ENCODE measurements at places on chromosomes 4 and X.

GRCh38 chr4:95290702-95291101 lies 258.1 kb downstream of the UNC5C start:
- DNase-seq: no peak

- no peak for DNase-seq
Observed at GRCh38 chr4:74111990-74112389, 13.0 kb upstream of the CXCL2 start.

- DNase-seq: no peak
Observed at GRCh38 chrX:25389266-25389665, 373.5 kb upstream of the ARX start.

DNA sequence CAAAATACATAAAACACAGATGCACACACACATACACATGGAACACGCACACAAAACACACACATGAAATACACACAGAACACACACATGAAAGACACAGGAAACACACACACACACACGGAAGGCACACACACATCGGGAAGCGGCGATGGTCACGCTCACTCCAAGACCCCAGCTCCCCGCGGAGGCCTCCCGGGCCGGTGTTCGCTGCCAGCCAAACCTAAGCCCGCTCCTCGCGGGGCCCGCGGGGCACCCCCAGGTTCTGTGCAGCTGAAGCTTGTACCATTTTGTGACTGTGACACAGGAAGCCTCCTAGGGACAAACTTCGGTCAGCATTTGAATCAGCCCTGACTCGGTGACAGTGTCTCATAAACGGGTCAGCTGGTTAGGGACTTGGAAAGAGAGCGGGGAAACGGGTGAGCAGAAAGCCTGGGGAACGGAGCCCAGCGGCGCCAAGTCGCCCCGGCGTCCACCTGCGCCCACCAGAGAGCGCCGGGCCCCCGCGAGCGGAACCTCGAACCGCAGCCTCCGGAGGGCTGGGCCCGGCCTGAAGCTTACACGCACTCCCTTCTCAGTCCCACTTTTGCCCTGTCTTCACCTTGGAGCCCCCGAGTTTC lies 32.1 kb downstream of the F11 start:
- no peak for DNase-seq

DNA sequence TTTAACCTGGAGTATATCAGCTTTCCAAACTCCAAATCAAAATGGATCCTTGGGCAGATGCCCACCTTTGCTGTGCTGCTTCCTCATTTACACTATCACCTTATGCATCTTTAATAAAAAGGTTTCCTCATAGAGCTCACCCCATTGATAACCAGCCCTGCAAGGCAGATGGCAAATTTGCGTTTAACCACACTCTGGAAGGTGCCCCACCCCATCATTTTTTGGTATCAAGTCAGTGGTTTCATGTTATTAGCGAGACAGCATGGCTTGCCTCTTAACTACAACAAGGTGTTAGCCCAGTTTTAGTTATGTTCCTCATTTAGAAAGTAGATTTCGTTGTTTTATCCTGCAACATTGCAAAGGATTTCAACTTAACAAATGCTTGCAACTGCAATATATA lies 214.0 kb upstream of the WDFY3 start:
- DNase-seq: no peak

DNA sequence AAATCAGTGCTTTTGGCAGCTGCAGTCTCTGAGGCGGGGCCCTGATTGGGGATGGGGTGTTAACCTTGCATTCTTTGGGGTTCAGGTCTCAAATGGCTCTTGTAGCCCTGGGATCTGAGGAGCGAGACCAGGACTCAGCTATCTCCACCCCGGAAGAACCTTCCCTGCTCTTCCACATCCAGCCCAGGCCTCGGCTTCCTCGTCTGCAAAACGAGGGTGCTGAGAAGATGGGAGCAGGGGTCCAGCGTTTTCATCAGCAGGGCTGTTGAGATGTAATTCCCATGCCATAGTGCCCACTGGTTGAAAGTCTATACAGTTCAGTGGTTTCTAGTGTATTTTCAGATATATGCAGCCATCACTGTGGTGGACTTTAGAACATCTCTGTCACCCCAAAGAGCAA lies 34.6 kb upstream of the WFS1 start:
- no peak for DNase-seq

- no peak for DNase-seq
Observed at GRCh38 chr4:115165503-115165902, 52.1 kb upstream of the NDST4 start.
